HCT116 (cell line): ENCODE measurements at places on chromosomes 6 and 20. TPM values are rescaled to one million over a fixed set of nuclear protein-coding genes. Genes with fewer than 3 reads are reported as not detected.
A peak's percentile ranks its signal among the peaks of the same experiment; 100 is the strongest.

GRCh38 chr6:28980852-28981430 lies 24.2 kb downstream of the ZNF311 start:
- peak overlapping the region; percentile 33 for H3K4me3 ChIP-seq
- peaks cover 34% of the 10 kb centered on the region for H3K4me1 ChIP-seq
- no peaks in the 10 kb centered on the region for H3K27me3 ChIP-seq
- DNase-seq, result peak; percentile 80
- peak overlapping the region; percentile 57 for H3K27ac ChIP-seq

GRCh38 chr20:10443936-10444335 lies 8.8 kb downstream of the SLX4IP start:
- peaks cover 30% of the 10 kb centered on the region for H3K4me1 ChIP-seq
- no peaks in the 10 kb centered on the region for H3K36me3 ChIP-seq
- H3K4me3 ChIP-seq, result no peak overlapping the region
- no peak overlapping the region for H3K27ac ChIP-seq

- H3K4me3 ChIP-seq, result no peak overlapping the region
- H3K4me1 ChIP-seq, result no peaks in the 10 kb centered on the region
- 0 out of 2 replicates have a peak, but pooled peaks cover 4% of the 10 kb centered on the region for H3K27me3 ChIP-seq
- H3K36me3 ChIP-seq, result no peaks in the 10 kb centered on the region
- no peak overlapping the region for H3K27ac ChIP-seq
Observed at GRCh38 chr6:123764722-123765121, 38.9 kb upstream of the NKAIN2 start.

DNA sequence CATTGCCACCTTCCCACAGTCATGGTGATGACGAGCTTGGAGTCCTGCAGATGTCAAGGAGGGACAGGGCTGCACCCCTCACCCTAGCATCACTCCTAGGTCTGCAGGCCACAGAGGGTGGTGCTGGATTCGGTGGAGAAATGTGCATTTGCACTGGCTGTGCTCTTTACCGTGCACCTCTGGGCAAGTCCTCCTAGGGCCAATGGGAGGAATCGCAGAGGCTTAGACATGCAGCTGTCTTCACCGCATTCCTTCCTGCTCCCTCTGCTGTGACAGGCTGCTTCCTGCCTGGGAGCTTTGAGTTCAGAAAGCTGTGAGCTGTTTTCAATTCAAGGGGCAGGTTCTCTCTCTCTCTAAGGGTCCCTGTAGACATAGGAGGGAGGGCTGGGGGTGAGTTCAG lies 85.1 kb downstream of the EDN3 start:
- H3K27me3 ChIP-seq, result peaks cover 10% of the 10 kb centered on the region
- DNase-seq, result no peak
- H3K27ac ChIP-seq, result no peak overlapping the region
- H3K36me3 ChIP-seq, result no peaks in the 10 kb centered on the region
- no peaks in the 10 kb centered on the region for H3K4me1 ChIP-seq

PSORS1C1 gene
- 9.8 TPM for total RNA-seq

- H3K4me3 ChIP-seq, result no peak overlapping the region
- no peak overlapping the region for H3K27ac ChIP-seq
- no peaks in the 10 kb centered on the region for H3K4me1 ChIP-seq
- H3K36me3 ChIP-seq, result no peaks in the 10 kb centered on the region
- DNase-seq, result no peak
- H3K27me3 ChIP-seq, result peaks cover 5% of the 10 kb centered on the region; the same call in 1 of the 2 replicates
Observed at GRCh38 chr6:33906439-33906838, 102.6 kb upstream of the MLN start.

LST1 gene
- total RNA-seq, result 0.69 TPM

DNA sequence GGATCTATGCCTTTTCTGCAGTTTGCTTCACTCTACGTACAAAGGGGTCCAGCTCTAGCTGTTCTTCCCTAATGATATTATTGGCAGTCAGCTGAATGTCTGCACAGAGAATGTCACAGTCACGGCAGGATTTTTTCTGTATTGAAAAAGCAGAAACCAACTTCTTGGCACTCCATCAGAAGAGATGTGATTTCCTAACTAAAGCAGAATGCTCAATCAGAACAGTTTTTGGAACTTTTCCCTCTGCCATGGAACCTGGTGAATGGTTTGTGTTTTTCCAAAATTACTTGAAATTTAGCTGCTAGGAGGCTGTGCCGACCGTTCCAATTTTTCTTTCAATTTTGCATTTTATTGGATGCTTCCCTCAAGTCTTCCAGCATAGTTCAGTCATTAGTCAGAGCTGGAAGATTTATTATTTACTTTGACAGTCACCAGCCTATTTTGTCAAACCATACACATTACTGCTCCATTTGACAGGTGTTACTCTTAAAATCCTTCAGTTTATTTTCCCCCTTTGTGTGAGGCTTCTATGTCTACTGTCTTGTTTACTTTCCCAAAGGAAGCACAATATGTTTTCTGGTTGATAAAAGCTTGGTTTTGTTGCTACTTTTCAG lies 259.6 kb upstream of the EPHA7 start:
- H3K36me3 ChIP-seq, result no peaks in the 10 kb centered on the region
- H3K4me3 ChIP-seq, result no peak overlapping the region
- no peak overlapping the region for H3K27ac ChIP-seq
- no peaks in the 10 kb centered on the region for H3K27me3 ChIP-seq

DNA sequence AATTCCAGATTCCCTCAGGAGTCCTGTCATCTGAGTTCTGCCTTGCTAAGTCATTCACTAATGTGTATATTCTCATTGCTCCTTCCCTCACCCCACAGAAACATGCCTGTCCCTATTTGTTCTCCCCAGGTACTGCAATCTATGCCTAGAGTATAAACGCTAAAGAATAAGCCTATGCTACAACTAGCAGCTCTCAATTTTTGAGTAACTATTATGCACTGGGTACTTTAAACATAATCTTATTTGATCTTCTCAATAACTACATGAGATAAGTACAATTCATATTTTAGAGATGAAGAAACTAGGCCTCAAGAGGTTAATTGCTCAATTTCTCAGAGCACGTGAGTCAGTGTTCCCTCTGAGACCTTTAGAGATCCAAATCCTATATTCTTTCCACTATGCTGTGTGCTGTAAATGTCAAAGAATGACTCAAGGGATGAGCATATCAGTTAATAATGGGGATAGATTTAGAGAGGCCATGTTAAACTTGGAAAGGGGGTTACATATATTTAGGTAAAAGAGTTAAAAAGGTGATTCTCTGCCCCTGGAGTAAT lies 423.8 kb upstream of the ADGRB3 start:
- no peaks in the 10 kb centered on the region for H3K4me1 ChIP-seq
- H3K27me3 ChIP-seq, result no peaks in the 10 kb centered on the region
- no peak for DNase-seq
